ENCODE measurements at places on chromosomes 6 and 20.

DNA sequence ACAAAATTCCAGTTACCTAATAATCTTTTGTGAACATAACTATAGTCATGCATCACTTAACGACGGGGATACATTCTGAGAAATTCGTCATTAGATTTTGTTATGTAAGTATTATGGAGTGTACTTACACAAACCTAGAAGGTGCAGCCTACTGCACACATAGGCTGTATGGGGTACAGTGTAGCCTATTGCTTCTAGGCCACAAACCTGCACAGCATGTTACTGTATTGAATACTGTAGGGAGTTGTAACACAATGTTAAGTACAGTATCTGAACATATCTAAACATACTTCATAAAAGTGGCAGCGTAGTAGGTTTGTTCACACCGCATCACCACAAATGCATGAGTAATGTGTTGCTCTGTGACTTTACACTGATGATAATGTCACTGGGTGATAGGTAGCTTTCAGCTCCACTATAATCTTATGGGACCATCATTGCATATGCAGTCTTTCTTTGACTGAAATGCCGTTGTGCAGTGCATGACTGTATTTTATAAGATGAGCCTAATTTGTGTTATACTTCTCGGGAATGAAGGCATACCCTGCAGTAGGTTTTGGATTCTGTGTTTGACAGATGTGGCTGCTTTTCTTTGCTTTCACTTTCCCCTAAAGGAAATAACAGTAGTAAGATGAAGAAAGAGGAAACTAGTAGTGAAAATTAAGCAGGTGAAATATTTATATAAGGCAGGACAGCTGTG, 365.6 kb downstream of the FARS2 start:
- DNase-seq, result no peak

GRCh38 chr6:4581468-4582385, 194.5 kb upstream of the CDYL start:
- DNase-seq, result no peak

- no peak for DNase-seq
Observed at GRCh38 chr6:145212813-145213212, 522.5 kb downstream of the EPM2A start.

DNA sequence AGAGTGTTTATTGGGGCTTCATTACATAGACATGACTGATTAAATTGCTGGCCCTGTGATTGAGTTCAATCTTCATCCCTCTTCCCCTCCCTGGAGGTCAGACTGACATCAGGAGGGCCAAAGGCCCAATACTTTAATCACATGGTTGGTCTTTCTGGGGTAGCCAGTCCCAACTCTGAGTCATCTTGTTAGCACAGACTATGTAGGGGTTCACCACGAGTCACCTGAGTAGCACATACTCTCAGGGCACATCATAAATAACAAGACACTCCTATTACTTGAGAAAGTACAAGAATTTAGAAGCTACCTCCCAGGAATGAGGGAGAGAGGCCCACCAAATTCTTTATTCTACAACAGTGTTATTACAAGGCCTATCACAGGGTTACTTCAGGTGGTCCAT, 11.3 kb downstream of the GINS1 start:
- DNase-seq, result no peak

GRCh38 chr6:90083891-90084290, 189.6 kb downstream of the GJA10 start:
- DNase-seq, result no peak

GRCh38 chr6:31541059-31541657, 645 bp downstream of the DDX39B start:
- peak; percentile 57 for DNase-seq

- no peak for DNase-seq
Observed at GRCh38 chr6:16229700-16230099, 8.7 kb upstream of the GMPR start.

GRCh38 chr20:36260316-36260715, 24.0 kb downstream of the AAR2 start:
- DNase-seq, result no peak

GRCh38 chr6:137845460-137845859, 21.6 kb upstream of the TNFAIP3 start:
- DNase-seq, result no peak

DNA sequence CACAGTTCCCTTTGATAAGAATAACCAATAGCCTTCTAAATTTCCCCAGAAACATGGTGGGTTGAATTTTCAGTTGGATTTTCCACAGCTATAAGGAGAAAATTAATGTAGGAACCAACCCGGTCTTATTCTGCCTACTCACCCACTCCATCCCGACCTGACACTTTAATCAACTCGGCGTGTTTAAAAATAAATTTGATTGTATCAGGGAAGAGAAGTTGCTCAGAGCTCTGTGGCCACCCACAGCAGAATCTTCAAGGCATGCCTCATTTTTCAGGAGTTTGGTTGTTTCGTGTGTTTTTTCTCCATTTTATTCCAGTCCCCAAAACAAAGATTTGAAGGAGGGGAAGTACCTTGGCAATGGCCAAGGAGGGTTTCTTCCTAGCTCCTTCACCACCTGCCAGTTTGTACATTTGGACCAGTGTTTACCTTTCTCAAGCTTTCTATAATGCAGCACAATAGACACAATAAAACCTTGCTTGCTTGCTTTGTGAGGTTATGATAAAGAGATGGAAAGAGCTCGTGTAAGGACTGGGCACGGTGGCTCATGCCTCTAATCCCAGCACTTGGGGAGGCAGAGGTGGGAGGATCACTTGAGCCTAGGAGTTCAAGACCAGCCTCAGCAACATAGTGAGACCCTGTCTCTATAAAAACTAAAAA, 297.2 kb upstream of the JARID2 start:
- no peak for DNase-seq

DNA sequence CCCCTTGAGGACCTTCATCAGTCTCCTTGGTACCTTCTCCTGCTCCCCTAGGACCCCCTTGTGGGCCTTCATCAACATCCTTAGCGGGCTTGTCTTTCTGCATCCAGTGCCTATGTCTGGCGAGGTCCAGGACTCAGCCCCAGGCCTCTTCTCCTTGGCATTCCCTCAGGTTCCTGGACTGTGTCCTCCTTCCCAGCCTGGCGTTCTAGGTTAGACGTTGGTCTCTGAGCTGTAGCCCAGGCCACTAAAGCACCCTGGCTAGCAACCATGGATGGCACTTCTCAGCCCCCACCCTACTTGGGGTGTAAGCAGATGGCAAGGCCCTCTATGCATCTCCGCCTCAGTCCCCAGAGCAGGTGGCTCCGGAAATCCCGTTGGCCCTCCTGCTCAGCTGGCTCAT, 51.5 kb upstream of the NNAT start:
- DNase-seq, result no peak

GRCh38 chr6:85516168-85516567, 66.3 kb downstream of the NT5E start:
- no peak for DNase-seq

DNA sequence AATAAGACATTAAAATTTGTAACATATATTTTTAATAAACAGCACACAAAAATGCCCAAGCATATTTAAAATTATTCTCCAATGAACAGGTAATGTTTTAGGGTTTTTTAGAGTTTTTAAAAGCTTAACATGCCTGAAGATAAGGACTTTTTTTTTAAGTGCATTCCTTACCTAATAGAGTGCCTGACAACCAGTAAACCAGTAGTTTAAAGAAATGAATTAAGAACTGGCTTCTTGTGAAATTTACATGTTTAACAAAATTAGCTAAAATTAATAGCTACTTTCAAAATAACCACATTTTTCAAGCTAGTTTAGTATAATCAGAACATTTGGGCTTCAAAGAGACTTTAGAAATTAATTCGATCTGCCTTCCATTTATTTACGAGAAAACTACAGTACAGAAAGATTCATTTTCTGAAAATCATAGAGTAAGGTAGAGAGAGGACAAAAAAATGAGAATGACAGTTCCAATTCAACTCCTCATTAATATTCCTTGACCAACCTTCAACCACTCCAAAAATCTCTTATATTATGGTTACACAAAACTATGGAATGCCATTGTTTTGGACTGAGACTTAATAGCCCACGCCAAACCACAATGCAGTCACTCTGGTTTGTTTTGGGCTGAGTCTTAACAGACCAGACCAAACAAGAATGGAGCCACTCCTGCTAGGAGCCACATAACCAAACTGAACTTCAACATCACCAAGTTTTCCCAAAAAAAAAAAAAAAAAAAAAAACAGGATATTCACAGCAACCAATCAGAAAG, 5.7 kb upstream of the PLN start:
- DNase-seq, result no peak

DNA sequence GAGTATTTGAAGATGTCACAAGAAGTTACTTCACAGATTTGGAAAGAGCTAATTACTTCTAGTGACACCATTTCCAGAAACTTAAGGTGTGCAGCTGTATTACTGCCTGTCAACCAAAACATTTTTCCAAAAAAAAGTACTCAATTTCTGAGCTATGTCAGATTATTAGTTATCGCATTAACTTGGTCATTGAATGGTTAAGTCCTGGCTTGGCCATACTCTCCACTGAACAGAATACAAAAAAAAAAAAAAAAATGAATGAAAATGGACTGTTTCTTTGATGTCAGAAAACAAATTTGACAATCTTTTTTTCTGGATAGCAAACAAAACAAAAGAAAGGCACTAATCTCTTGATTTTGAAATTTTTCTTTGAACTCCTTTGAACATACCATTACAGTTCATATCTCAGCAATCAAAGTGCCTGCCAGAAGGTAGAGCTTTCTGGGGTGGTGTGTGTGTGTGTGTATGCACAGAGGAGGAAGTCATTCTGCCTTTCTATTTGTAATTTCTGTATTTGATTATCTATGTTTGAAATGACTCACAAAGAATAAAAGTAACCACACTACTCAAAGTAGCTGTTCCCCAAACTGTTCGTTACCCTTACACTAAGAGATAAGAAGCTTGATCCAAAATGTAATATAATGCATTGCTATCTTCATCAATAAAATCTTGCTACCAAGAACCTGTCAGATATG, 210.8 kb upstream of the FUT9 start:
- DNase-seq, result no peak

GRCh38 chr20:57548177-57549058, 12.5 kb upstream of the PCK1 start:
- no peak for DNase-seq

GRCh38 chr6:1437553-1438406, 48.4 kb downstream of the FOXF2 start:
- DNase-seq, result no peak

- DNase-seq, result no peak
Observed at GRCh38 chr6:10351791-10352190, 63.1 kb downstream of the TFAP2A start.

- DNase-seq, result no peak
Observed at GRCh38 chr20:35432430-35432735, 5.6 kb downstream of the GDF5 start.

Measured in activated naive CD4-positive, alpha-beta T cell (primary cell).